ENCODE measurements at places on chromosomes 12 and 14. TPM values are rescaled to one million over a fixed set of nuclear protein-coding genes. Genes with fewer than 3 reads are reported as not detected.

Gene TUNAR
- 36.3 TPM for total RNA-seq

DNA sequence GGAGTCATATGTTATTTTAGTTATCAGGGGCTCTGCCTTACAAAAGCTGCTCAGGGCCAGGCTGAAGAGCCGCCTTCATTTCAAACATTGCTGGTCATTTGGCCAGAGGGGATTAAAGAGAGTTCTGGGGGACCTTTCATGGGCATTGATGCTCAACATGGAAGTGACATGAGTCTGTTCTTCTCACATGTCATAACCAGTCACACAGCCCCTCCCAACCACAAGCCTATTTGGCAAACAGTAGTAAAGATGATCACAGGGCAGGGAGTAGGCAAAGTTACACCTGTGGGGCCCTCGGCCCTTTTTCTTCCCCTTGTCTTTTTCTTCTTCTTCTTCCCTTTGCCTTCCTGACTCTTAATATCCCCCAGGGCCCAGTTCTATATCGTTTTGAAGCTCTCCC is 33.3 kb downstream of the CFAP54 start:
- DNase-seq = no peak

DNA sequence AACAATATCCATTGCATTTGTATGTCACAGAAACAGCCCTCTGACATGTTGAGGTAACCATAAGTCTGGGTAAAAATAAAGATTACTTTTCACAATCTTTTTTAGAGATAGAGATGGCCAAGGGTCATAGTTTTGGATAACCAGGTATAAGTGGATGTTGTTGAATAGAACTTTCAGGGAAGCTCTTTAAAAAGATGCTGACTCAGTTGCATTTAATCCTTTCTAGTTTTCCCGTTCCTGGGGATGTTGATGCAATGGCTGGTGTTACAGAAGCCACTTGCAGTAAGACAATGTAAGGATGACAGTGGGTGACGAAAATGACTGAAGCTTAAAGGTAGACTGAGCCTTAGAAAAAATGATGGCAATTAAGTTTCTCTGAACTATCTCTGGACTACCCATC is 1473.7 kb downstream of the AACS start:
- DNase-seq = no peak

GRCh38 chr12:124780336-124780735 is 83.3 kb downstream of the SCARB1 start:
- DNase-seq = no peak

- DNase-seq = no peak
Observed at GRCh38 chr12:123471374-123472068, 13.6 kb downstream of the SNRNP35 start.

Gene ACOT4
- 1.6 TPM for total RNA-seq

Gene BCAT1
- total RNA-seq = 267 TPM

DNA sequence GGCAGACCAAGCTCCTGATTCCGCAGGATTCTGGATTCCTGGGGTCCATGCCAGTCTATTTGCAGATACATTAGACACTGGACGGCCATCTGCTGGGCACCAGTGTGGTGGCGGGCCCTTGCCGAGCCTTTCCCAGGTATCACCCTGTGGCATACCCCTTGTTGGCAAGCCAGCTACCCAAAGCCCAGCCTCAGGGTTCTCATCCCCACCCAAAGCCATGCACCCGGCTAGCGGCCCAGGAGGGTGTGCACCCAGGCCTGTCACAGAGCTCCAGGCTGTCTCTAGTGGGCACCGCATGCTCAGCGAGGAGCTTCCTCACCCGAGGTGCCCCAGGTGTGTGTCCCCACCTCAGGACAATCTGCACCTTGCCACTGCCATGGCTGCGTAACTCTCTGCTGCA is 13.7 kb downstream of the MMAB start:
- no peak for DNase-seq

DNA sequence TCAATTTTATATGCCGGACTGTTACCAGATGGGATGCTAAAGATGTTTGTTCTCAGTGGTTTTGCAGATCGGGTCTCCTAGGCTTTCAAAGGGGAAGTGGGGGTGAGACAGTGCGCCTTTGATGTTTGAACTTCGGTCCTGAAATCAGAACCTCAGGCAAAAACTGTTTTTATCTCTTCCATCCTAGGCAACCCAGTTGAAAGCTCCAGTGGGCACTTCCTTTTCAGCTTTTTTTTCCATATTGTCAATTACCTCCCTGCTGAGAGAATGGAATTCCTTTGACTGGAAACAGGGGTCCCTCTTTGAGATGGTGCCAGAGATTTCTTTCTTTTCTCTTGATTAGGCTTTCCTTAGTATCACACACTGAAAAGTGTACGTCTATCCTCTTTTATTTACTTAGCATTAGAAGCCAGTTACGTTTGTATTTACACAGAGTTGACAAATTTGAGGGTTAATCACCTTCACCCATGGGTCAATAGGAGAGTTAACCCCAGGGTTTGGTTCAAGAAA is 40.0 kb downstream of the NUAK1 start:
- DNase-seq = no peak

Gene APOF
- total RNA-seq = 0.11 TPM

DNA sequence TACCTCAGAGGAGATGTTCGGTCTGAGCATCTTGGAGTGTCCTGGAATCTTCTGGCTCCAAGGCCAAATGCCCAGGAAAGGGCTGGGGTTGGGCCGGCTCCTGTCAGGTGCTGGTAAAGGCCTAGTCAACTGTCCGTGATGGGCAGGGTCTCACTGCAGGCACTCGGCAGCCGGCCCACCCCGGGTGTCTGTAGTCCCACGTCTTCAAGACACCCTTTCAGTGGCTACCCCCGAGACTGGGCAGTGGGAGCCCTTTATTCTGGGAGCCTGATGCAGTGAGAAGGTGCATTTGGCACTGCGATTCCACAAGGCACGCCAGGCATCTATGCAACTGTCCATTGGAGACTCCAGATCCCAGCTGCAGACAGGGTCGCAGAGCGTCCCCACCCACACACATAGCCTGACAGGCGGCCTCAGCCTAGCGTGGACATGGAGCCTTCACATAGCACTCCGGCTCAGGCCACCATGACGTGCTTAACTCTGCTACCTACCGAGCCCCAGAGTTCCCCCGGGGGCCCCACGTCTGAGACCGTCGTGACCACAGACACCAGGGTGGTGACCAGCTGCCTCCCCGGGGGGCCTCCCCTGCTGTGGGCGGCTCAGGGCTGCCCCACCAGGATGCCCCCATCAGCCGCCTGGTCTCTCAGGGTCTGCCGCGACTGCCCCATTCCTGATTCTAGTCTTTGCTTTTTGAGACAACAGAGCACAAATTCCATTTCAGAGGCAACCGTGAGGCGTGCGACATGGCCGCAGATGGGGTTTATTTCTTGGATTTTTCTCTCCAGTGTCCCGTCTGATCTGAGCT is 331.8 kb upstream of the SFSWAP start:
- no peak for DNase-seq

DNA sequence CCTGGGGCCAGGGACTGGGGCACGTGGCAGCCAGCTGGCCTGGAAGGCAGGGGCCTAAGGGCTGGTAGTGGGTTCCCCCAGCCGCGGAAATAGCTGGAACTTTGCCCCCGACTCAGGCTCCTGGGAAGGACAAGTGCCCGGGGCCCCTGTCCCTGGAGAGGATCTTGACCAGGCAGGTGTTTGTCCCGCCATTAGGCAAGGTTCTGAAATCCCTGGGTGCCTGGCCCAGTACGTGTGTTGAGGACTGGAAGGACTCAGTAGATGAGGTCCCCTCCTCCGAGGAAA is 94.2 kb downstream of the B4GALNT3 start:
- DNase-seq = no peak

Gene COX8C
- not detected for total RNA-seq

DNA sequence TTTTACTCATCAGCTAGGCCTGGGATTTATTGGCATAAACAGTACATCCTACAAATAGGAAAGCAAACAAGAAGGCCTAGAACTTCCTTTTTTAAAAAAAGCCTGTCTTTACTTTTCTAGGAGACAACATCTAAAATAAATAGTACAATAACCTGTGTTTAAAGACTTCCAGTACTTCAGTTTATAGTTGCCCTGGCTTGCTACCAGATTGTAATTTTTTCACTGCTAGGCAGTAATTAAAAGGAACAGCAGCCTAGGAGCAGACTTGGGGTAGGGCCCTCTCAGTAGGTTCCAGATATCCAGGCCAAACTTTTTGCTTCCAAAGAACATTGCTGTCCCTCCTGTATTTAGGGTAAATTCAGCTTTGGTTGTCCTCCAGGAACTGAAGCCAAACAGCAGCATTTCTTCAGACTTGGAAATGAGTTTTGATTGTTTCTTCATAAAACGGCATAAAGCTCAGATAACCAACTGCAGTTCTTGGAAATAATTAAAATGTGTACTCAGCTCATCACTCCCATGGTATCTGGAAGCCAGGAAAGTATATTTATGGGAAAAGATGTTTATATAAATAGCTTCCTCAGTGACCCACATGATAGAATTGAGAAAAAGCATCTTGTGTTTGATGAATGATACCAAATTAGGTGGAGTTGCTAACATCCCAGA is 61.7 kb downstream of the PPP1R36 start:
- DNase-seq = no peak

Gene RASAL1
- 8.1 TPM for total RNA-seq

GRCh38 chr14:32021341-32021740 is 55.8 kb upstream of the ARHGAP5 start:
- no peak for DNase-seq

DNA sequence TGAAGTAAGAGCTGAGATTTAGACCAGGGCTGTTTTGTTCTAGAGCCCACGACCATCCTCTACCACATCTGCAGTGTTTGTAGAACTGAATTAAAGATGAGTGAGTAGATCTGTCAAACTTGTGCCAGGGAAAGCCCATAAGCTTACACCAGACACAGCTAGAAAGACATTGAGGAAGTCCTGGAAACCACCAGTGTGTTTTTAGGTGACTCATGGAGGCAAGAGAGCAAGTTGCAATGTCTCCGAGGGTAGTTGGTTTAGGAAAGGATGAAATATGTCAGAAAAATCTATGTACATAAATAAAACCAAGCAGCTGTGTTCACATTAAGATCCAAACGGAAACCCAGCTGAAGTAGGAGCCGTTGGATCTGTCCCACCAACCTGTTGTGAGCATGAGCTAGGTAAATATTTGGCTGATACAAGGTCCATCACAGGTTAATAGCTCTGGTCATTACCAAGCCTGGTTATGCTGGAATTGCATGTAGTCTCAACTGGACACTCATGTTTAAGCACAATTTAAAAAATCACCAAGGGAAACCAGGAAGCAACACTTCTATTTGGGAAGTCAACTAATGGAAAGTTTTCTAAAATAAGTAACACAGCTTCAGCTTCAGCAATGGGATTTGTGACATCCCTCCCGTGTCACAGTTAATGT is 49.9 kb upstream of the PLEKHG3 start:
- no peak for DNase-seq

Data from WTC11 (cell line).